Activated CD4-positive, alpha-beta memory T cell treated with anti-CD3 and anti-CD28 coated beads, Interleukin-2, amount 10 ng/mL, durations not matched to agents 7 days and 5 days (primary cell): ENCODE measurements at places on chromosomes 1 and 21. TPM values are rescaled to one million over a fixed set of nuclear protein-coding genes. Genes with fewer than 3 reads are reported as not detected.

The CLCNKB gene
- not detected for total RNA-seq

The LCE1E gene
- total RNA-seq = not detected

The RGSL1 gene
- total RNA-seq = not detected

The HPCAL4 gene
- total RNA-seq = 2.6 TPM

The TEDDM1 gene
- not detected for total RNA-seq

The LCE2B gene
- total RNA-seq = not detected

The SLAMF6 gene
- 33.8 TPM for total RNA-seq

The PTPRC gene
- 731 TPM for total RNA-seq

The ALPL gene
- total RNA-seq = not detected
